ENCODE measurements at places on chromosomes 5 and 9.
A peak's percentile ranks its signal among the peaks of the same experiment; 100 is the strongest.

DNA sequence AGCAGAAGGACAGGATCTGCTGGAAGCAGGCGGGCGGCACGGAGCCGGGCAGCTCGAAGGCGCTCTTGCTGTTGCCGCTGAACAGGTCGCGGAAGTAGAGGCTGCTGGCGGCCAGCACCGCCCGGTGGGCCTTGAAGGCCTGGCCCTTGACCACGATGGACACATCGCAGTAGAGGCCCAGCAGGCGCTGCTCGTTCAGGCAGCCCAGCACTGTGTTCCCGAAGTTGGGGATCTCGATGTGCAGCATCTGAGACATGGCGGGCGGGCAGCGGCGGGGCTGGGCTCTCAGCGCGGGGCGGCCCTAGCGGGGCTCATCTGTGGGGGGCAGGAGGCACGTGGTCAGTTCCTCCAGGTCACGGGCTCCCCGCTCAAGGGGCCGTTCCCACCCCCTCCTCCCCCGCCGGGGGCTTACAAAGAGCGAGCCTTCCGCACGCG lies 44.8 kb downstream of the NACC2 start:
- DNase-seq = no peak

- DNase-seq = no peak
These were observed 33.5 kb upstream of the SUB1 start for GRCh38 chr5:32551865-32552264.

DNA sequence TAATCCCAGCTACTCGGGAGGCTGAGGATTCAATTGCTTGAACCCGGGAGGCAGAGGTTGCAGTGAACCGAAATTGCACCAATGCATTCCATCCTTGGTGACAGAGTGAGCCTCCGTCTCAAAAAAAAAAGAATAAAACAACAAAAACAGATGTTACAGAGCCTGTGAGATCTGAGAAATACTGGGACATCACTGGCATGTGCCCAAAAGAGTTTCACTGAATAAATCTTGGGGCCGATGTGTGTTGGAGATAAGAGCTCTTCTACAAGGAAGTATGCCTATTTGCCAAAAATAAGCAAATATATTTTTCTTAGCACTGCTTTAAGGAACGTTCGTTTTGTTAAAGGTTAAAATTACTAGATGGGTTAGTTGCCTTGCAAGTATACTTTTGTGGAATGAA lies 55.1 kb downstream of the KIAA1958 start:
- DNase-seq = no peak

DNA sequence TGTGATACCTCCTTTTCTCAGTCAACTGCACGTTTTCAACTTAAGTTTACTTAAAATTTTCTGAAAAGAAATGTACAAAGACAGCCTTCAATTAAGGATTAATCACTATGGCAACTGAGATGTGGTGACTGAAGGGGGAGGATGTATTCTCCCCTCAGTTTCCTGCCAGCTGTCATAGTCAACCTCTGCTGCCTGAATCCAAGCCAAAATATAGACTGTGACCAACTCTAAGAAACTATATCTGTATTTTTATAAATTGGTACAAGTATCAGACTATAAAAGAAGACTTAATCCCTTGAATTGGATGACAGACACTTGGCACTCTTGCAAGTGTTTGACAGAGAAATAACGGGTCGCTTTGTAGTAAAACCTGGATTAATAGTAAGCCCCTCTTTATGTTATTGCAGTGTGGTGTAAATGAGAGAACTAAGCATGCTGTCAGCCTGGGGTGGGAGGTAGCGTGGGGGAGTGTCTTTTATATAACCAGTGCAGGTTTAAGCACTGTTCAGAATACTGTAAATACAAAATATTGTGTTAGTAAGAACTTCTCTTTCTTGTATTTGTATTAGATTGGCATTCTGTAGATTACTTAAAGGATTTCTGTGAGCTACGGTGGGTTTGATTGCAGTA lies 106.4 kb downstream of the ERCC6L2 start:
- peak; percentile 76 for DNase-seq

DNA sequence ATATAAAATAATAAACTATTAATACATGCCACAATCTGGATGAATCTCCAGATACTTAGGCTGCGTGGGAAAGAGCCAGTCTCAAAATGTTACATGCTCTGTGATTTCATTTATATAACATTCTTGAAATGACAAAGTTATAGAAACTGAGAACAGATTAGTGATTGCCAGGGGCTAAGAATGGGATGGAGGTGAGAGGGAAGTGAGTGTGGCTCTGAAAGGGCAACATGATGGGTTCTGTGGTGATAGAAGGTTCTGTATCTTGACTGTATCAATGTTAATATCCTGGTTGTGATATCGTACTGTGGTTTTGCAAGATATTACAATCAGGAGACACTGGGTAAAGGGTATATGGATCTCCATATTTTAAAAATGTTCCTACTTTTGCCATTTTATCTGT lies 50.7 kb downstream of the SPEF2 start:
- no peak for DNase-seq

- no peak for DNase-seq
These were observed 34.2 kb downstream of the ADAMTS2 start for GRCh38 chr5:179311091-179311470.

DNA sequence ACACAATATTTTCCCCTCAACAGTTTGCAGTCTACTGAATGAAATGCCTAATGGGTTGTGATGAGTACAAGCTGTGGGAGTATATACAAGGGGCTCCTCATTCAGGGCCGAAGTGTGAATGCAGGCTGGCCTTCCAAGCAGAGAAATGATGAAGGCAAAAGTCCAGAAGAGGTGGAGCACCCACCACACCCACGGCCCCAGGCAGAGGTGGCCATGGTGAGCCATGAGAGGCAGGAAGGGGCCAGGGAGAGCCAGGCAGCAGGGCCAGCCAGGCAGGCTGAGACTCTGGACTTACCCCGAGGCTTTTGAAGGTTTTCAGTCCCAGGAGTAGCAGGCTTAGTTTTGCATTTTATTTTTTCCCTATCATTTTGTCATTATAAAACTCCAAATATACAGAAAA lies 218.1 kb downstream of the AUH start:
- no peak for DNase-seq

GRCh38 chr9:26677965-26678706 lies 214.5 kb downstream of the CAAP1 start:
- no peak for DNase-seq

DNA sequence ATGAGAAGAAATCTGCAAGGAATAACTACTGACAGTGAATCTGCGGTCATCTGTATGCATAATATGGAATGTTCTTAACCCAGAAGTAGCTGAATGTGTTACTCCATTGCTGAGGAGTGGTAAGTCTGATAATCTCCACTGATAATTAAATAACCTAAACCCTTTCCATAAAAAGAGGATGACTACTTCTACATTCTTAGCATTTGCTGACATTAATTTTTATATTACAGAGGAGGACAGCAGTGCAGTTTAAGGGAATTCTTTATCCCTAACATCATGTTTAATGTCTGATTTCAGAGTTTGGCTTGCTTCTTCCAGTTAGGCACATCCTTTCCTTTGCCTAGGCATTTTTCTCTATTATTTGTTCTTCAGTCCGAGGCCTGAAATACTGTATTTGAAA lies 52.2 kb downstream of the CDC42SE2 start:
- no peak for DNase-seq

- DNase-seq = no peak
These were observed 144.2 kb upstream of the RAI14 start for GRCh38 chr5:34511915-34512314.

GRCh38 chr9:34459356-34459755 lies 751 bp downstream of the DNAI1 start:
- no peak for DNase-seq

DNA sequence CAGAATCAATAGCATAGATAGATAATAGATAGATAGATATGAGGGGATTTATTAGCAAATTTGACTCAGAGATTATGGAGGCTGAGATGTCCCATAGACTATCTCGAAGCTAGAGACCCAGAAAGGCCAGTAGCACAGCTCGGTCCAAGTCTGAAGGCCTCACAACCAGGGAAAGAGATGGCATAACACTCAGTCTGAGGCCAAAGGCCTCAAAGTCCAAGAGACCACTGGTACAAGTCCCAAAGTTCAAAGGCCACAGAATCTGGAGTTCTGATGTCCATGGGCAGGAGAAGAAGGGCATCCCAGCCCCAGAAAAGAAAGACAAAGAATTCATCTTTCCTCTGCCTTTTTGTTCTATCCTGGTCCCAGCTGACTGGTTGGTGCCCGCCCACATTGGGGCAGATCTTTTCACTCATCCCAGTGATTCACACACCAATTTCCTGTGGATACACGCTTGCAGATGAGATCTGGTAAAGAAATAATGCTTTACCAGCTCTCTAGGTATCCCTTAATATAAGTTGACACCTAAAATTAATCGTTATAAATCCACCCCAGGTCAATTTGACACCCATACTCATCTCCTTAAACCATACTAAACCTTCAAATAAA lies 127.8 kb upstream of the FBN2 start:
- DNase-seq = no peak

GRCh38 chr9:14585730-14586473 lies 107.3 kb downstream of the ZDHHC21 start:
- no peak for DNase-seq

- DNase-seq = no peak
These were observed 68.5 kb downstream of the ZNF462 start for GRCh38 chr9:106931466-106931865.

Data from naive thymus-derived CD4-positive, alpha-beta T cell (primary cell).